Neural progenitor cell (in vitro differentiated cells): ENCODE measurements at places on chromosomes 4 and X. TPM values are rescaled to one million over a fixed set of nuclear protein-coding genes. Genes with fewer than 3 reads are reported as not detected.

DNA sequence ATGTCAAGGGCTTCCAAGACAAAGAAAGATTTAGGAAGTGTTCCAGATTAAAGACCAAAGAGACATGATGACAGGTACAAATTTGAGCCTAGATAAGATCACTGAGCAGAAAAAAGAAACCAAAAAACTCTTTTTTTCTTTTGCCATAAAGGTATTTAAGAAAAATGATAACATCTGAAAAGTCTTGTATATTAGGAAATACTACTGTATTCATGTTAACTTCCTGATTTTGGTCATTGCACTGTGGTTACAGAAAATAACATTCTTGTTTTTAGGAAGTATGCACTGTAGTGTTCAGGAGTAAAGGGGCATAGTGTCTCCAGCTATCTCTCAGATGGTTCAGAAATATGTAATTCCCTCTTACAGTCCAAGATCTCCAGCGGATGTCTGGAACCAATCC, 37.1 kb downstream of the RWDD4 start:
- no peak for DNase-seq

- peak; percentile 70 for DNase-seq
Measured at GRCh38 chr4:2009651-2010233, 968 bp upstream of the NELFA start.

- no peak for DNase-seq
Measured at GRCh38 chr4:38008571-38009021, 48.4 kb downstream of the PTTG2 start.

DNA sequence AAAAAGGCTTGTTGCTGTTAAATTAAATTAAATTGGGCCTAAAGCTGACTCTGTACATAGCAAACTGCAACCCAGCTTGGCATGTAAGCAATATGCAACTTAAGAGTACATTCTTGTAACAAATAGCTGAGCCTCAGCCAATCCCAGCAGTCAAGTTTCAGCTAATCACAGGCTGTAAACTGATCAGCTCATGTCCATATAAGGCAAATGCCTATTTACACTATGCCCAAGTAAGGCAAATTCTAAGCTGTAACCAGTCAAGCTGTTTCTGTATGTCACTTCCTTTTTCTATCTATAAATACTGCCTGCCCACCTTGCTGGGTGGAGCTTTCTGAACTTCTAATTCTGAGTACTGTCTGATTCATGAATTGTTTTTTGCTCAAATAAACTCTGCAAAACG, 429.1 kb upstream of the FTHL17 start:
- DNase-seq = no peak

DNA sequence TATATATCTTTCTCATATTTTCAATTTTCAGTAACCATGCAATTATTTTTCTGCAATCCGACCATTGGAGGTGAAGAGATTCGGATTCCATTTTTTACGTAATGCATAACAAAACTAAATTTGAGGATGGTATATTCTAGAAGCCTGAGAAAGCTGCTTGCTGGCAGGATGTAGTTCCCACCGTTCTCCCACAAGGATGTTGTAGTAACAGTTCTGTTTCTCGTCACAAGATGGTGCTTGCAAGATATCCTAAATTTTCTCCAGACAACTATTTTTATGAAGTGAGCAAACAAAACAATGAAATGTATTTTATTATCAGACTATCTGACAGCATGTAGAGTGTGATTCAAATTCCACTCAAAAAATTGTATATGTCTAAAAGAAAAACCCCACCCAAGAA, 10.7 kb downstream of the PWWP3B start:
- DNase-seq = no peak

- no peak for DNase-seq
Measured at GRCh38 chrX:29659911-29660310, 555.5 kb upstream of the MAGEB2 start.

DNA sequence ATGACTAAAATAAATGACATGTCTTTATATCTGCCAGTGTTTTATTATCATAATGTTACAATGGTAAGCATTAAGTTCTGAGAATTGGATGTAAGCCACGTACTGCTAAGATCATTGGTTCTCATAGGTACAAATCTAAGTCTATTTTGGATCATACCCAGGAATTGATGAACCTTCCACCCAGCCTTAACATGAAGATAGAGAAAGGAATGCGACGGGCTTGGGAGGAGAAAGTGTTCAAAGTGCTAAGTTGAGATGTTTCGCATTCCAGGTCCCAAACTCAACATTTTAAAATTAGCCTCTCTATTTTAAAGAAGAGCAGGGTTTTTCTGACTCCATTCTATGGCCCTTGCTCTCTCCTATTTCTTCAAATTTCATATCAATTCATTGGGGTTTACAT, 54.9 kb upstream of the FRAS1 start:
- no peak for DNase-seq

The PAGE2 gene
- 0.69 TPM in 1 of 2 replicates, not detected in the other for total RNA-seq

The PAPSS1 gene
- total RNA-seq = 106 and 140 TPM in 2 replicates

The GAGE1 gene
- not detected in 2 replicates for total RNA-seq

The TMSB15A gene
- 561 and 1,054 TPM in 2 replicates for total RNA-seq
